ENCODE measurements at places on chromosomes 1 and 21.

GRCh38 chr1:8463144-8463927 lies 145.4 kb downstream of the SLC45A1 start:
- no peak for DNase-seq

DNA sequence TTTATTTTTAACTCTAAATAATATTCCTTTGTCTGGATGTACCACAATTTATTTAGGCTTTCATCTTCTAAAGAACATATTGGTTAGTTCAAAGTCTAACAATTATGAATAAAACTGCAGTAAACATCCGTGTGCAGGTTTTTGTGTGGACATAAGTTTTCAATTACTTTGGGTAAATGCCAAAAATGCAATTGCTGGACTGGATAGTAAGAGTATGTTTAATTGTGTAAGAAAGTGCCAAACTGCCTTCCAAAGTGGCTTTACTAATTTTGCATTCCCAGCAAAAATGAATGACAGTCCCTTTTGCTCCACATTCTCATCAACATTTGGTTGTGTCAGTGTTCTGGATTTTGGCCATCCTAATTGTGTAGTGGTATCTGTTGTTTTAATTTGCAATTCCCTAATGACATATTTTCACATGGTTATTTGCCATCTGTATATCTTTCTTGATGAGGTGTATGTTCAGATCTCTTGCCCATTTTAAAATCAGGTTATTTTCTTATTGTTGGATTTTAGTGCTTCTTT lies 113.8 kb downstream of the DPYD start:
- no peak for DNase-seq

DNA sequence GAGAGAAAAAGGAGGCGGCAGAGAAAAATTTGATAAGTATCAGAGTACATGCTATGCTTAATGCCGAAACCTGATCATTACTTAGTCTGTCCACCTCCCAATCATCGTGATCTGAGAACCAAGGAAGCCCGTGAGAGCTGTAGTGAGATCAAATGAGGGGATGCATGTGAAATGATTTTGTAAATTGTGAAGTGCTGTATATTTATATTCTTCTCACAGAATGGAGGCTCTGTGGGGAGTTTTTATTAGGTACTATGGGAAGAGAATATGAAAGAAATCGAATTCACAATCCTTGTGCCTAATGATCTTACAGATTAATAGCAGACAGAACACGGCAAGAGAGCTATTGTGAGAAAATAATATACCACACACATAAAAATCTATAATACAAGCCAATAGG lies 115.5 kb downstream of the LYPLAL1 start:
- no peak for DNase-seq

- DNase-seq: no peak
These were observed 15.0 kb upstream of the H3-3A start for GRCh38 chr1:226047495-226047894.

- DNase-seq: no peak
These were observed 54.2 kb downstream of the NRIP1 start for GRCh38 chr21:15010645-15011044.

GRCh38 chr1:63523738-63524137 lies 413 bp downstream of the EFCAB7 start:
- no peak for DNase-seq

DNA sequence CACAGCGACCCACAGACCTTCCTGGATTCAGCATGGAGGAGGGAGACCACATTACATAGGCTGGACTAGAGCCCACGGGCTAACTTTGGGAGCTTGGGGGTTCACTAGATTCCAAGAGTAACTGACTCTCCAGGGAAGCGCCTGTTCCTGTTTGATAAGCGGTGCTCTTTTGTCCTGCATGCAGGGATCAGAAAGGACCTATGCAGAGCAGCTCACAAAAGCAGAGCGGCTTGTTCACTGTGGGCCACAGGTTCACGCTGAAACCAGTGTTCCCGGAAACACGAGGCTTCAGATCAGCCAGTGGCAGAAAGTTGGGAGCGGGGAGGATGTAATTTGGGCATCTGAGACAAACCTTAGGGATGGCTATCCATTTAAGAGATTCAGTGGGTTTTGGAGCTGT lies 403.9 kb downstream of the PCP4 start:
- DNase-seq: no peak

- DNase-seq: no peak
These were observed 13.4 kb upstream of the FAM43B start for GRCh38 chr1:20538760-20539551.

GRCh38 chr1:202923533-202923932 lies 3.5 kb downstream of the KLHL12 start:
- DNase-seq: no peak

DNA sequence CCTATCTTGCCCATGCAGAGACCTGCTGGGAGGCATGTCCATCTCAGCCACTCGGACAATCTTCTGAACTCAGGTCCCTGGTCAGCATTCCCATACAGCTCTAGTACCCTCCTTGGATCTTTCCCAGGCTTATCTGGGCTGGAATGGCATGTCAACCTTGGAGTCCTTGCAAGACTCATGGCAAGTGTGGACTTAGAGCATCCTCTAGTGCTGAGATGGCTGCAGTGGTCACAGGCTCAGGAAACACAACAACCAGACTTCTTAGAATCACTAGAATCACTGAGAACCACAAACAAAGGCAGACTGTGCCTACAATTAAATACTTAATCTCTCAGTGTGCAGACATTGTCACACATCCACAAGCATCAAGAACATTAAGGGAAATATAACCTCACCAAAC lies 73.1 kb upstream of the TSHB start:
- DNase-seq: no peak

DNA sequence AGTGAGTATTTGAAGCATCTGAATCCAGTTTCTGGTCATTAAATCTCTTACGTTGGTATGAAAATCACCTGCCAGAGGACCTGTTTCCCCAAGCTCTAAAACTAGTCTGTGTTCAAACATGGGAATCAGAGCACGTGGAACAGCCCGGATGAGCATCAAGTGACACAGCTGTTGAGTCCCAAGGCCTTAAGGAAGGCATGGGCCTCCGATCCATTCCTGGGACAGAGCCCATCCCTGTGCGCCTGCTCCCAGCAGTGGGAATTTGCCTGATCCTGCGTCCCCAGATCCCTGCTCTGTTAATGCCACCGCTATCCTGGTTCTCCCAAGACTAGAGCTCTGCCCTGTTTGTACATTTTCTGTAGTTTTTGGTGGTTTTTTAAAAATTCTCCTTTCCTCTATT lies 68.4 kb upstream of the FBXO28 start:
- DNase-seq: no peak

DNA sequence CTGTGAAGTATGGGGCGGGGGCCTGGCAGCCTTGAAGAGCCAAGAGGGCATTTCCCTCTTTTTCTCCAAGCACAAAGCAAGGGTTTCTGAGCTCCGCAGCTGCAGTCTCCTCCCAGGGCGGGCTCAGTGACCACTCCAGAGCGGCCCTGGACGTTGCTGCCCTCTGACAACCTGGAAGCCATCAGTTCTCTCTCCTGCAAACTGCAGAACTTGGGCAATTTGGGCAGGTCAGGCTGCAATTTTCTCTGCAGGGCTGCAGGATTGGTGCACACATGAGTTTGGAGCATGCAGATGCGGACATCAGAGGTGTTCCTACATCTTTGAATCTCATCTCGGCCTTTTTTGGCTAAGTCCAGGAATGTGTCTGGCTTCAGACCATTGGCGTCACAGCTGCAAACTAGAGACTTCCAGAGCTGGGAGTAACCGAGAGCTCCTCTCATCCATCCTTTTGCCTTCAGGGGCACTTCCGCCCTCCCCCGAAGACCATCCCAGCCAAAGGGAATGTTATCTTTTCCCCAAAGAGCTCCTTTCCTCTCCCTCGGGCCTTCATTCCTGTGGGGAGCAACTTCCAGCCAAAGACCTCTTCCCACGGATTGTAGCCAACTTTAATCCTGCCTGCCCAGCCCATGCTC lies 139.6 kb upstream of the WNT4 start:
- no peak for DNase-seq

DNA sequence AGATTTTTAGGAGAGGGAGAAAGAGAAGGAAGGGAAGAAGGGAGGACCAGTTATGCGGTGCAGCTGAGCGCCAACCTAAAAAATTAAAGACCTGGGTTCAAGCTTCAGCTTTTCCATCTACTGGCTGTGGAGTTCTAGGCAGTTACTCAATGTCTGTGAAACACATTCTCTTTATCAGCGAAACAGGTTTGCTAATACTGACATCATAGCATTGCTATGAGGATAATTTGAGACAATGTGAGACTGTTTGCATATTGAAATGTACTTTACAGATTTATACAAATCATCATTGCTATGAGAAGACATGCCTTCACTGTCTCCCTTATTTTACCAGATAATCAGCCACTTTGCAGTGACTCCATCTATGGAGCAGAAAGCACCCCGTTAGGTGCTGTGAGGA lies 222.9 kb upstream of the SGIP1 start:
- DNase-seq: no peak

- DNase-seq: peak; percentile 51
These were observed 126.0 kb upstream of the TMEM51 start for GRCh38 chr1:15027515-15027986.

GRCh38 chr1:64938991-64939390 lies 27.4 kb downstream of the JAK1 start:
- DNase-seq: no peak

- no peak for DNase-seq
These were observed 7.0 kb downstream of the CHTOP start for GRCh38 chr1:153640861-153641260.

- DNase-seq: no peak
These were observed 40.4 kb downstream of the HUNK start for GRCh38 chr21:31913182-31913608.

- DNase-seq: no peak
These were observed 610 bp downstream of the DRAXIN start for GRCh38 chr1:11691928-11692711.

- no peak for DNase-seq
These were observed 76.6 kb downstream of the NDUFS5 start for GRCh38 chr1:39102537-39103327.

DNA sequence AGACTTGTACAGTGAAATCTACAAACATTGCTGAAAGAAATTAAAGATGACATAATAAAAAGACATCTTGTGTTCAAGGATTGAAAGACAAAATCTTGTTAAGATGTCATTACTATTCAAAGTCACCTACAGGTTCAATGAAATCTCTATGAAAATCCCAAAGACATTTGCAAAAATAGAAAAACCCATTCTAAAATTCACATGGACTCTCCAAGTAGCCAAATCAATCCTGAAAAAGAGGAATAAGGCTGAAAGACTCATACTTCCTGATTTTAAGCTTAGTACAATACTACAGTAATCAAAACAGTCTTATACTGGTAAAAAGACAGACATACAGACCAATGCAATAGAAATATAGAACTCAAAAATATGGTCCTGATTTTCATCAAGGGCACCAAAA lies 78.6 kb downstream of the PCSK9 start:
- no peak for DNase-seq

- DNase-seq: no peak
These were observed 46.8 kb upstream of the SOX13 start for GRCh38 chr1:204025917-204026707.

GRCh38 chr1:12383786-12384185 lies 154.0 kb downstream of the VPS13D start:
- no peak for DNase-seq

DNA sequence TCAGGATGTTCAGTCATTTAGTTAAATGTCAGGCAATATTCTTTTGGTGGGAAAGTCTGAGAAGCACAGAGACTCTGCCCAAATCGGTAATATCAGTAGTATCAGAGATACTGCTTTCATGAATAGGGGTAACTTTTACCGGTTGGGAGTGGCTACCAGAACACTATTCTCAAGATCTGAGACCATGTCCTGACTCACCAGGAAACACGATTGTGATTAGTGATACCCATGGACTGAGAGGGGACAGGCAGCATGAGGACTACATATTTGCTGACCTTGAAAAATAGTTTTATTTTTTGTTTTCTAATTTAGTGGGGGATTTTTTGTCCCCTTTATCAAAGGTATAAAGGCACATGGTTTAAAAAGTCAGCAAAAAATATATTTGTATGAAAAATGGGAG lies 76.0 kb upstream of the NEK2 start:
- DNase-seq: no peak

DNA sequence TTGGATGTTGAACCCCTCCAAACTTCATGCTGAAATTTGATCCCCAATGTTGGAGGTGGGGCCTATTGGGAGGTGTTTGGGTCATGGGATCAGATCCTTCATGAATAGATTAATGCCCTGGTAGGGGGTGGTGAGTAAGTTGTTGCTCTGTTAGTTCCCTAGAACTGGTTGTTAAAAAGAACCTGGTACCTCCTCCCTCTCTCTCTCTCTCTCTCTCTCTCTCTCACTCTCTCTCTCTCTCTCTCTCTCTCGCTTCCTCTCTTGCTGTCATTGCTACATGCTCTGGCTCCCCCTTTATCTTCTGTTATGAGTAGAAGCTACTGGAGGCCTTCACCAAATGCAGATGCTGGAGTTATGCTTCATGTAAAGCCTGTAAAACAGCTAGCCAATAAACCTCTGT lies 498.2 kb upstream of the NR5A2 start:
- DNase-seq: no peak

DNA sequence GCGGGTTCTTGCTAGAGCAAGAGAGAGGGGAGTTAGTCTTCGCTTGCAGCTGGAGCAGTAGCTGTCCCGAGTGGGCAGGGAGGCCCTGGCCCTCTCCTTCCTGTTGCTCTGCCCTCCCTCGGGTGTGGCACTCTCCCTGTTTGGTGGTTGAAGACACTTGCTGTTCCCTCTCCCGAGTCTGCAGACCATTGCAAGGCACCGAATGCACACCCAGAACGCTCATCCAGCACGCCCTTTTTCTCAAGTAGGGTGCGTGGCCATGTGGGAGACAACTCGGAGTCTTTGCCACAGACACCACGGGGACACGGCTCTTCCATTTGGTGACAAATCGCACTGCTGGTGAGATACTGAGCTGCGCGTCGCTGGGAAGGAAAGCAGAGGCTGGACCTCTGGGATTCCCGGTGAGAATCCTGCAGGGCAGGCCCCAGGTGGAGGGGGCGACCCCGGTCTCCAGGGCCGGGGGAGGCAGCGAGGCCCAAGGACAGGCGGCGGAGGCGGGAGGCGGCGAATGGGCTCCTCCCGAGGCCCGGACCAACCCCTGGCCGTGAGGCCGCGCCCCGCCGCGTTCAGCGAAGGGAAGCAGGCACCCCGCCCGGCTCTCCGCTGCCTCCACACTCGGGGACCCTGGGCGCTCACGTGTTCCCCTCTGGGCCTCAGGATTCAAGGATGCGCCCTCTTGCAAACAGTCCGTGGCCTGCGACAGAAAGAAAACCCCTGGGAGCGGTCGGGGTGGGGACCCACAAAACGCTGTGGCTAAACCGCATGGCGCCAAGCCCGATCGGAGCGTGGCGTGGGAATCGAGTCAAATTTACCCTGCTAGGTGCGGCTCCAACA lies 10.4 kb upstream of the TMEM200B start:
- no peak for DNase-seq

DNA sequence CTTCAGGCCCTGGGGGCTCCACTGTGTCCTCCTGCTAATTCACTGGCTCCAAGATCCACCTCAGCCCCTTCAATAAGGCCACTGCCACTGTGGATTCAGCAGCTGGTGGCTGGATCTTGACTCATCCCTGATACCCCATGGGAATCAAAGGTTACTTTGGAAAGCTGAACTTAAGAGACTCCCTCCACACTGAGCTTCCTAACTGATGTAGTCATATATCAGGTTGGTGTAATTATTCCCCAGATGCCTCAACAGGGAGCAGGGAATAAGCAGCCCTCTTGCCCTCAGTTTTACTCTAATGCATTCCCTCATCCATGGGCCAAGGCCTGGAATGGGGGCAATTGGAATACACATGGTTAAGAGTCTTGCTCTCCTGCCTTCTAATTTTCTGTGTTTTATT lies 164.6 kb downstream of the FASLG start:
- no peak for DNase-seq

Measured in stimulated activated CD4-positive, alpha-beta T cell treated with anti-CD3 and anti-CD28 coated beads, Interleukin-2, amount 100 ng/mL, for 48 hours (primary cell).